Stimulated activated CD8-positive, alpha-beta memory T cell treated with anti-CD3 and anti-CD28 coated beads, Interleukin-7, amount 100 ng/mL, for 4 hours (primary cell): ENCODE measurements at places on chromosomes 6 and 20.

DNA sequence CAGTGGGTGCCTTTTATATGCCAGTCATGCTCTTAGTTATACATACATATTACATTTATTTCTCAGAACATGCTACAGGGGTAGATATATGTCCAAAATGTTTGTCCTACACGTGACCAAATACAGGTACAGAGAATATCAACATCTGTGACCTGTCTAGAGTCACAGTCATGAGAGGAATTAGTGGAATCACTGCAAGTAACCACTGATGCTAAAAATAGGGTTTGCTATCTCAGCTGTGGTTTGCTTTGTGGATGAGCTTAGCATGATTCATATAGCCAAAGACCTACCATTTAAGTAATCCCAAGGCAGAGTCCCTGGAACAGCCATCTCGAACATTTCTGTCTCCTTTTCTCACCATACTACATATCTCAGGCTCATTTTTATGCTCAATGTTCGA lies 32.3 kb downstream of the GSTA3 start:
- DNase-seq = no peak

DNA sequence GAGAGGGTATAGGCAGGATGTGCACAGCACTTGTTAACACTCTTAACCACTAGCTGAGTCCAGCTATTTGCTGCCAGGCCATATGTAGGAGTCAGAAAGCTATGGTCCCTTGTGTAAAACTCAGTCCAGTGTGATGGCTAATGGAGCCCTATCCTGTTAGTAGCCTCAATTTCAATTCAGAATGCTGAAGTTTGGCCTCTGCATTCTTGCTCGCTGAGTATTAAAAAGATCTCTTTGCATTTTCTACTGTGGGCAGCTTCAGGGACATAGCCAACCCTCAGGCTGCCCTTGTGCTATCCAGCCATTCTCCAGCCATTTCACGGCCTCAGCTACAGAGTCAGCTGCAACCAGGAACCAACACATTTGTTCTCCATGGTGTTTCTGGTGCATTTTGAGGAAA lies 92.5 kb downstream of the SPTLC3 start:
- no peak for DNase-seq

- DNase-seq = no peak
These were observed 116.8 kb downstream of the CDC5L start for GRCh38 chr6:44504301-44504791.

DNA sequence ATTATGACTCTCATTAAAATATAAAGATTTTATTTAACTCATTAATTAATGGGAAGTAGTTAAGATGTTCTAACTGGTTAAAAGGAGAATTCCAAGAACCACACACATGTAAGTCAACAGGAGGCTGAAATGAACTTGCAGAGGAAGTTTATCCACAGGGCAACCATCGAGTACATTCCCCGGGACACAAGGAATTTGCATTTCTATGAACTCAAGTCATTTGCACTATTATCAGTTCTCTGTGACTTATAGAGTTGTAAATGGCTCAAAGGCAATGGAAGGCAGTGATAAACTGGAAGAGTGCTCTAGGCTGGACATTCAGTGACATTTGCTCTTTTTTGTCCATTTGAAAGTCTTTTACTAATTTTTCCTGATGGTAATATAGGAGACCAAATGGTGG lies 97.4 kb downstream of the SNX5 start:
- no peak for DNase-seq

- DNase-seq = no peak
These were observed 17.5 kb downstream of the RIN2 start for GRCh38 chr20:19775353-19776253.

DNA sequence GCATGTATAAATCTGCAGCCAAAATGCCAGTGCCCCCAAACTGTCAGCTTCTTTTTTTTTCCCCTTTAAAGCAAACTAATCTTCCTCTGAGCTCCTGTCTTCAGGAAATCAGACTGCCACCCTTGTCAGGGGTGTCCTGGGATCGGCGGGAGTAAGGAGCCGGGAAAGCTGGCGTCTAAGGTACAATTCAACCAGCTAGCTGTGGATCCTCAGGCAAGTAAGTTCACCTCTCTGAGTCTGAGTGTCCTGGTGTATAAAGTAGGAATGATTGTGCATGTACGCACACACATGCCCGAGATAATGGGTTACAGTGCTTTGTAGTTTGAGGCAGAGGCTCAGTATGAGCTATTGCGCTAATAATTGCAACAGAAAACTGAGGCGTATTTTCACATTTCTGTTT lies 98.3 kb downstream of the ANKRD60 start:
- DNase-seq = no peak

DNA sequence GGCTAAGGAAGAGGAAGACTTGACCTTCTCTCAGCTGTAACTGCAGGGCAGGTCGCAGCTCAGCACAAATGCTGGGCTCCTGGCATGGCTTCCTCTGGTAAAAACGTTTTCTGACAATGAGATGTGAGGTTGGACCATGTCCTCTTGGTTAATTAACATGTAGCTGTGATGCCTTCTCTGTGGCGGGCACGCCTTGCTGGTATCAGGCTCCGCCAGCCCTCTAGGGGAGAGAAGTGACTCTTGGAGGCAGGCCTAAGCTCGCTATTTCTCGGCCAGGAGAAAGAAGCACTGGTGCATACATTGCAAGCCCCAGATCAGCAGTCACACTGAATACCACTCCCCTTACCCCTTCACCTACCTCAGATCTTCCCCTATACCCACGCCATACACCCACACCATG lies 65.0 kb downstream of the QRSL1 start:
- no peak for DNase-seq

DNA sequence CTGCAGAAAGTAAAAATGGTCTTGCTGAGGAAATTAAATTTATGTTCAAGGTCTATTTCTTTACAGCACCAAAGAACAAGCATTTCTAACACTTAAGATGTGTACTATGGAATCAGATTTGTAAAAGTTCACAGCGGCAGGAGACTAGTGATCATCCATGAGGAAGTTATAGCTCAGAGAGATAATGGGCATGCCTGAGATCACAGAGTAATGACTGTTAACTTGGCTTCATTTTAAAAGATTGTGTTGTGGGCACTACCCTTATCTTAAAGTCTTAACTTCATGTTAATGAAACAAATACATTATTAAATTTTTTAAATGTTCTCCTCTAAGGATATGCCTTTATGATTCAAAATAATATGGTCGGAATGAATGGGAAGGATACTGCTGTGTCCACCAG lies 168.6 kb downstream of the GMPR start:
- DNase-seq = no peak

DNA sequence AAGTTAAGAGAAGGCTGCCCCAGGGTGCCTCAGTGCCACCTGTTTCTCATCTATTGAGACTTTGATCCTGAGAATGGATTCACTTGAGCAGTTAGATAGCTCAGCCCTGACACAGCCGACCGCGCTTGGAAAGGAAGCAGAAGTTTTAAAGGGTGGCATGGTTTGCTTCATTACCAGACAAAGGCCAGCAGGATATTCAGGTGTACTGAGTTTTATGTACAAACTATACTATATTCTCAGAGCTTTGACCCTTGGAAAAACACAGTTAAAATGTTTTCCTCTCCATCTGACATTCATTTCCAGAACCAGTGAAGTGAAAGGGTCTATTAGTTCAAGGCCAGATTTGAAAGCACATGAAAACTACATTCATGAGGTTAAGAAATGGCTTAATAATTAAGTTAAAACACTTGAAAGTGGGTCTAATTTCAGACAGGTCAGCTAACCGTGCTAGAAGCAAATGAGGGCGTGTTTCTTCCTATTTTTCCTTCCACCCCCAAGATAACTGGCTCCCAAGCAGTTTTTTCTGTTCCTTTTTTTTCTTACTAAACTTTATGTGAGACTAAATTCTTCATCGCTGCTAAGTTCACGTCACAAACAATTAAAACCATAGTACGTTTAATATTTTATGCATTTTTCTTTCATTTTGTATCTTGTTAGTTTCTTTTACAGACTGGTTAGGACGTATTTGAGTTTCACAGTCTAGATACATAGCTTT lies 385.3 kb upstream of the SOX4 start:
- DNase-seq = no peak

DNA sequence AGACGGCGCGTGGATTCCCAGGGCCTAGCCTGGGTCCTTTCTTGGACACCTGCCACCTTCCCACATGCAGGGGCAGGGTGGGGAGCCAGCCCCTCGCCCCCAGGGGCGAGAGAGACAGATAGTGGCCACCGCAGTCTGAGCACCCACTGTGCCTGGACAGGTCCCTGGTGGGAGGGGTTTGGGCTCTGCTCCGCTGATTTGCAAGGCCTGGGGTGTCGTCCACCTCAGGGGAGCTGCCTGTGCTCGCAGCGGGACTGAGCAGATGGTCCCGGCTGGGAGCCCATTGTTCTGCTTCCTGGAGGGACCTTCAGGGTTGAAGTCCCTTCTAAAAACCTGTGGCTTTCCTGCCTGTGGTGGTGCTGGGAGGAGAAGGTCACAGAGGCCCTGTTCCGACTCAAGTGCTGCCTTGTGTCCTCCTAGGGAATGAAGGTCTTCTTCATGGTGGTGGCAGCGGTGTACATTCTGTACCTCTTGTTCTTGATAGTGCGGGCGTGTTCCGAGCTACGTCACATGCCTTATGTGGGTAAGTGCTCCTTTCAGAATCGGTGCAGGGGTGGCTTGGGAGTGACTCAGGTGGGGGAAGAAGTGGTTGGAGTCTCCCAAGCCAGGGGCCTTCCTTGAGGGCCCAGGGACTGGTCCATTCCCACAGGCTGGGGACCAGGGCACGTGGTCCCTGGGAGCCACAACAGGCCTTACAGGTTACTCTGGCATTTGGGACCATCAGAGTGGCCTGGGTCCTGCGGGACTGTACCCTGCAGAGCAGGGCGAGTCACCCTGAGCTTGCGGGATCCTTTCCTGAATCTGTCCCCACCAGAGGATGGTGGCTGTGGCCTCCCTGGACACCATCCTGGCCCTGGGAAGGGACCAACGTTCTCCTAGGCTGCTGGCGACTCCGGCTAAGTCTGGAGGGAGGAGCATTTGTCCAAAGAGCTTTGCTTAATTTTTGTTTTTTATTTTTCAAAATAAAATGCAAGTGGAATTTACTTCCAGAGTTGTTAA lies 19.6 kb downstream of the DYNLT1 start:
- DNase-seq = no peak

DNA sequence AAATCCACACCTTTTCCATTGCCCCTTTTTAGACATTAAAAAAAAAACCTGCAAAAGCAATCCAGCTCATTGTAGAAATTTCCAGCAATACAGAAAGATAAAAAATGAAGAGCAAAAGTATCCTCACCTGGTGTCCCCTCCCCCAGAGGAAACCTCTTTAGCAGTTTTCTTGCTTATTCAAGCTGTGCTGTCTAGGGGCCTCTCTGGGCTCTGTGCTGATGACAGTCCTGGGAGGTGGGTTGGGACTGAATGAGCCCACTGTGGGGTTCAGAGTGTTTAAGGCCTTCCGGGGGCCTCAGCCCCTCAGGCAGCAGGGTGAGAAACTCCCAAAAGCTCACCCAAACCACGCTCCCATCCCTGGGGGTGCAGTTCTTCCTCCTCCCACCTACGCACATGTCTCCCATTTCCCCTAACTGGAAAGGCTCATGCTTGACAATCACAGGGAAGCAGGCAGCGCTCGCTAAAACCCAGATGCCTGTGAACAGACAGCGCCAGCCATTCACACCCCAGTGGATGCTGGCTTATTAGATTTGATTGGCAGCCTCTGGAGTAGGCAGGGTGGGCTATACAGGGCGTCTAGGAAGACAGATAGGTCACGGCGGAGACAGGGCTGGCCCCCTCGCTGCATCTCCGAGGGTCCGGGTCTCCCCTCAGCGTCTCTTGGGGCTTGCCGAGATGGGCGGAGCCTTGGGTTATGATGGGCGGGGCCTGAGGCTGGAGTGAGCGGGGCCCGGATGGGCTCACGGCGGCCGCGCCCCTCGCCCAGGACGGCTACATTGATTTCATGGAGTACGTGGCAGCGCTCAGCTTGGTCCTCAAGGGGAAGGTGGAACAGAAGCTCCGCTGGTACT lies 4.6 kb downstream of the GUCA1A start:
- no peak for DNase-seq

DNA sequence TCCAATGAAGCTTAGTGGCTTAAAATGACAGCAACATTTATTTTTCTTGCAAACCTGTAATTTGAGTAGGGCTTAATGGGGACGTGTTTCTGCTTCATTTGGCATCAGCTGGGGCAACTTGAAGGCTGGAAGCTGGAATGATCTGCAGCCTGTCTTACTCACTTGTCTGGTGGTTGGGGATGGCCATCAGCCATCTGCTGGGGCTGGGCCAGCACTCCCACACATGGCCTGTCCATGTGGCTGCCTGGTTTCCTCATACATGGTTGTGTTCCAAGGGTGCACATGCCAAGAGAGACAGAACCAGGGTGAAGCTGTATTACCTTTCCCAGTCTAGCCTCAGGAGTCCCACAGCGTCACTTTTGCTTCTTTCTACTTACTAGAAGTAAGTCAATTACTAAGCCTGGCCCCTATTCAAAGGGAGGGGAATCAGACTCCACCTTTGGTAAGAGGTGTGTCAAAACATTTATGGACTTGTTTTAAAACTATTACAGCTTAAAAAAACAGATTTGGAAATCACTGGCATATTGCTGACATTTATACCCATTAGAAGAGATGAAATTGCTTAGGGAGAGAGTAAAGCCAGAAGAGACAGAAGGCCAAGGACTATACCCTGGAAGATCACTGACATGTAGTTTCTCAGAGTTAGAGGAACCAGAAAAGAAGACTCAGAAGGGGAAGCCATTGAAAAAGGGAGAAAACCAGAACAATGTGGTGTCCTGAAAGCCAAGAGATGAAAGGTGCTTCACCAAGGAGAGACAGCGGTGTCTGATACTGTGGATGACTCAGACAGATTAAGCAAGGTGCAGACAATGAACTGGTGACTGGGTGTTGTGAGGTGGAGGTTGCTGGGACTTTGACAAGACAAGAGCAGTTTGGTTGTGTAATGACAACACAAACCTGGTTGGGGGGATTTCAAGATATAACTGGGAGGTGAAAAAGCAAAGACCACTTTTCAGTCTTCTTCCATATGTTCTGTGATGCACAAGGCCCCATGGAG lies 345.2 kb downstream of the GJA1 start:
- no peak for DNase-seq

DNA sequence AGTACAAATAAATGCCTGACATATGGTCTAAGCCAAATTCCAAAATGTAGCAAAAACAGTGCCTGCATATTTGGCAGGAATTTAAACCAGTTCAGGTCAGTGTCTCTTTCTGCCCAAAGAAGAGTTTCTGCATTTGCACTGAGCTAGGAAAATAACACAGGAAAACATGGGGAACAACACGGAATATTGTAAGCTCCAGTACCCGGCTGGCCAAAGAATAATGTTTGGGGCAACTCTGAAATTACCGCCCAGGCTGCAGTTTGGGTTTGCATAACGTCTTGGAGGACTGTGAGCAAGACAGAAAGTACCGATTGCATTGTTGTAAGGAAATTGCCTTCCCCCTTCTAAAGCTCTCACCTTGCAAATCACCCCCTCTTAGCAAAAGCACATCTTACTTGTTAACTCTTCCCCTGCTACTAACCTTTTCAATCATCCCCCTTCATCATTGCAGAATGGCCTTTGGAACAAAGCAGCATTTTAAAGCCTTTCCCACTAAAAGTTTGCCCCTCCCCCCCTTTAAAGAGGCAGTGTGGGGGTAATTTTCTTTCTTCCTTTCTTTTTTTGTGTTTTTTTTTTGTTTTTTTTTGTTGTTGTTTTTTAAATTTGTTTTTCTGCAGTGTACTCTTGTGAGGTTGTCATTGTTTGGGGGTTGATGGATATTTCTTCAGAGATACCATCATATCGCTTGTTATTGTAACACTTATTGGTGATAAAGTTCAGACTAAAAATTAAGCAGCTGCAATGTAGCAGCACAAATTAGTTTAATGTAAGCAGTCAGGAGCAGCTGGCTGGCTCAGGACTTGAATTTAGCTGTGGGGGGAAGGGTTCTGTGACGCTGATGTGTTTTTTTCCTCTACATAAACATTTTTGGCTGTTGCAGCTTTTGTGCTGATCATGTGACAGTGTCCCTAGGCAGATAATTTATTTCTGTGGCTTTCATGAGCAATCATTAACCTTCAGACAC lies 100.0 kb upstream of the CITED2 start:
- no peak for DNase-seq
